ENCODE measurements at places on chromosomes 6 and 20. TPM values are rescaled to one million over a fixed set of nuclear protein-coding genes. Genes with fewer than 3 reads are reported as not detected.

The OR2B6 gene
- not detected for total RNA-seq

The SMOC2 gene
- 0.81 TPM for total RNA-seq

The PNPLA1 gene
- 0.49 TPM for total RNA-seq

The KCNK17 gene
- not detected for total RNA-seq

The HLA-DPB1 gene
- 12.1 TPM for total RNA-seq

The HCRTR2 gene
- not detected for total RNA-seq

The BHLHE23 gene
- not detected for total RNA-seq

The LRRC73 gene
- total RNA-seq = 1.5 TPM

The MUC21 gene
- total RNA-seq = not detected

The ARFGEF2 gene
- total RNA-seq = 27.2 TPM

The BMP6 gene
- 30.6 TPM for total RNA-seq

The SNHG17 gene
- 19.4 TPM for total RNA-seq

The HLA-B gene
- total RNA-seq = 105 TPM

The METTL24 gene
- total RNA-seq = not detected

The ENPP3 gene
- total RNA-seq = 0.81 TPM

The RBM24 gene
- total RNA-seq = 1.3 TPM

The MAK gene
- total RNA-seq = not detected

The EPHA7 gene
- 0.65 TPM for total RNA-seq

The THBD gene
- total RNA-seq = 19.9 TPM

The DACT2 gene
- total RNA-seq = 7.8 TPM

The PLA2G7 gene
- total RNA-seq = not detected

The RBBP8NL gene
- total RNA-seq = not detected

The APCDD1L gene
- 7.9 TPM for total RNA-seq

The GABRR2 gene
- not detected for total RNA-seq

The DLL1 gene
- total RNA-seq = 0.16 TPM

The FAM209B gene
- total RNA-seq = not detected

The C20orf144 gene
- total RNA-seq = not detected

The BLCAP gene
- 44.4 TPM for total RNA-seq

The WRNIP1 gene
- total RNA-seq = 56.5 TPM

The HTR1E gene
- not detected for total RNA-seq

The C2 gene
- 2.2 TPM for total RNA-seq

The EDN3 gene
- not detected for total RNA-seq

The SLC22A2 gene
- total RNA-seq = not detected

The PDE10A gene
- total RNA-seq = 24.4 TPM

The TFEB gene
- total RNA-seq = 7.0 TPM

The C6orf132 gene
- 1.3 TPM for total RNA-seq

The TSBP1 gene
- not detected for total RNA-seq

The CRIP3 gene
- total RNA-seq = not detected

The RNF39 gene
- not detected for total RNA-seq

The LGSN gene
- not detected for total RNA-seq

The SNAI1 gene
- total RNA-seq = 19.7 TPM

The SCGN gene
- not detected for total RNA-seq

The PKHD1 gene
- total RNA-seq = not detected

The PEX7 gene
- total RNA-seq = 7.6 TPM

The CD93 gene
- 7.8 TPM for total RNA-seq

The BPIFB2 gene
- total RNA-seq = not detected

Data from cardiac atrium fibroblast (primary cell).